ENCODE measurements at places on chromosomes 7 and 10.

DNA sequence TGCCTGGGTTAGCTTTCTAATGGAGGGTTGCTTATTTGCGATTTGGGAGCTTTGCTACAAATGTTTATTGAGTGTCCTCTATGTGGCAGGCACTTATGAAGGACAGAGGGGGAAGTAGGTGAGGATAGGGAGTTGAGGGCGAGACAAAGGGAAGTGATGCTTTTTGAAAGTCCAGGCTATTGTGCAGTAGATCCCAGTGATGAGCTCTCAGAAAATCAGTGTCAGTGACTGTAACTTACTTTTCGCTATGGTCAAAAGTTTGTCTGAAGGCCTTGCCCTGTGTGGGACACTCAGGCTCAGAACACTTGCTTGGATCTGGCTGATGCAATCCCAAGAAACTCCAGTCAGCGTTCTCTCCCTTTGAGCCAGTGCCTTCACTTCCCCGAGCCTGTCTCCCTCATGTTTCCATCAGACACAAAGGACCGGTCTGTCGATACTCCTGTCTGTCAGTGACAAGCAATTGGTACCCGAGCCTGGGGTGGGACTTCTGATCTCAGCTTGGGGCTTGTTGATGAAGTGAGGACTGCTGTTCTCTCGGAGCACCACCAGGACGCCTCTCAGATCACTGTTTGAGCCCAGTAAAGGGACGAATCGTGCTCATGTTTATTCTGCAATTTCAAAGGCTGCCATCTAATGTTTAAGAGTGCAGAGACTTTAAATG is 63.1 kb upstream of the SORCS3 start:
- no peak for DNase-seq

DNA sequence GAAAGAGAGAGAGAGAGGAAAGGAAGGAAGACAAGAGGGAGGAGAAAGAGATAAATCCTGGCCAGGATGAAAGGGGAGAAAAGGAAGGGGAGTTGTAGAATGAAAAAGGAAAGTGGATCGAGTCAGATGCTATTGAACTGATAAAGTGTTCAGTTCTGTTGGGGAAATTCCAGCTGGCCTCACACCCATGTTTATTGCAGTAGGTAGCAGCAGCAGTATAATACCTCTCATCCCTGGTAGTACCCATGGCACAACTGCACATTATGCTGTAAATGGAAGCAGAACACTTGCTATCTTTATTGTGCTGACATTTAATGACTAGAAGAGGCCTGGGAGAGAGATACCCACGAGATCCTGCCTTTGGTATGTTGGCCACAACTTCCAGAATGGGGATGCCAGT is 178.1 kb downstream of the EVX1 start:
- no peak for DNase-seq

DNA sequence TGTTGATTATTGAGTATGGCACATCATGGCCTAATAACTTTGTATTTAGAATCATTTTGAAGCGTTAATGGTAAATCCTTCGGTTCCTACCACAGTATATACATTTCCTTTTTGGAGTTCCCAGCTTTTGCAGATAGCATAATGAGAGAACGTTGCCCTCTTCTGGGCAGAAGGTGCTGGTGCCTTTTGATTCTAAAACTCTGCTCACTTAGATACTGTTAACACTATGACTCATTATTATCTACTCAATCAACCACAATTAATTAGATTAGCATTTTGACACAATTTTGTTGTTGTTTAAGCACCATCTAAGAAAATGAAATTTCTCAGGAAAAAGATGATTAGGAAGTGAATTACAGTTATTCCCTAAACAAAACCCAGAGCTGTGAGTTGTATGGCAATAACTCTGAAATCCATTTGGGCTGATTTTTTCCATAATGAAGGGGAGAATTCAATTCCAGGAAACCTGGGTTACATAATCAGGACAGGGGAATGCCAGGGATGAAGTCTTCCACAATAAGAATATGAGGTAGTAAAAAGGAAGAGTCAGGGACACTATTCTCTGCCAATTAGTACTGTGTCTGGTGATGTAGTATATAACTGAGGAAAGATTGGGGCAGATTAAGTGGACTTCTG is 11.5 kb upstream of the DLD start:
- DNase-seq, result no peak

DNA sequence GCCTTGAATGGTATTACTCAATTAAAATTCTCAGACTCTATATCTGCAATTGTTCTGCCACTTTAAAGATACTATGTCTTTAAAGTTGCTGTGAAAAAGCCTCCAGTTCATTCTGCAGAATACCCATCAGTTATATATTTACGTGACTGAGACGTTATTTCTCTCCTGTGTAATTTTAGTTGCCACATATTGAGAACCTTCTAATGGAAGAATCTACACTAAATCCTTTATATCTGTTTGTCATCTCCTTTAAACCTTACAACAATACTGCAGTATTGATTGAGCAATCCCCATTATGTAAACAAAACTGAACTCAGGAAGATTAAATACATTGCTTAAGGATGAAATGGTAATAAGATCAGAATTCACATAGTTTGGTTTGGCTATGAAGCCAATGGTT is 30.0 kb downstream of the GPR141 start:
- no peak for DNase-seq

DNA sequence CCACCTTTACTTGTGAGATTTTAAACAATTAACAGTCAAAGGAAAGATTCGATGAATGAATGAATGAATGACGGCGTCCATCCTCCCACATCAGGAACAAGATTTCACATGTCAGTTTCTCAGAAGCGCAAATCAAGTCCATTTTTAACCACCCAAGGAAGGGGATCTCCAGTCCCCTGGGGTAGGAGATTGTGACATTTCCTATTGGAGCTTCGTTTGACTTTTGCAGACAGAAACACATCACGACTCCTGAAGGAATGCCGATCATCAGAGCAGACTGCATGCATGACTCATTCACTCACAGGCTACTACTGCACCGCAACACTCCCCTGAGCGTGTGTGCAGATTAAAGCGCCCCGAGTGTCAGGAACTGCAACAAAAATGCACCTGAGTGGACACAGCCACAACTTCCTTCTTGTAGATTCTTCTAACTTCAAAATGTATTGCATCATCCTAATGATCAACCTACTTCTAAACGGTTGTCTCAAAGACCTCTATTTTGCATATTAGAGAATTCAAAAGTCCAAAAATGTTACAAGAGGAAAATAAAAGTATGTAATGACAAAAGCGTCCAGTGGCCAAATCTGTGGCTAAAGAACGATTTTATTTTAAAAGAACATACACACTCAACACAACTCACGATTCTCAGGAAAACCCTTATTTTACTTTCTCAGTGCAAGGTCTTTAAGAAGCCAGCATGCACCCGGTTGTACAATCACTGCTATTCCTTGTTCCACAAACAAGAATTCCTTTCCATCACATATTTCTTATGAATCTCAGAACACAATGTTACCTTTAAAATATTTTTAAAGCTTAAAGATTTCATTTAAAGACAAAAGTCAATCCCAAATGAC is 172.6 kb downstream of the FAM107B start:
- no peak for DNase-seq

DNA sequence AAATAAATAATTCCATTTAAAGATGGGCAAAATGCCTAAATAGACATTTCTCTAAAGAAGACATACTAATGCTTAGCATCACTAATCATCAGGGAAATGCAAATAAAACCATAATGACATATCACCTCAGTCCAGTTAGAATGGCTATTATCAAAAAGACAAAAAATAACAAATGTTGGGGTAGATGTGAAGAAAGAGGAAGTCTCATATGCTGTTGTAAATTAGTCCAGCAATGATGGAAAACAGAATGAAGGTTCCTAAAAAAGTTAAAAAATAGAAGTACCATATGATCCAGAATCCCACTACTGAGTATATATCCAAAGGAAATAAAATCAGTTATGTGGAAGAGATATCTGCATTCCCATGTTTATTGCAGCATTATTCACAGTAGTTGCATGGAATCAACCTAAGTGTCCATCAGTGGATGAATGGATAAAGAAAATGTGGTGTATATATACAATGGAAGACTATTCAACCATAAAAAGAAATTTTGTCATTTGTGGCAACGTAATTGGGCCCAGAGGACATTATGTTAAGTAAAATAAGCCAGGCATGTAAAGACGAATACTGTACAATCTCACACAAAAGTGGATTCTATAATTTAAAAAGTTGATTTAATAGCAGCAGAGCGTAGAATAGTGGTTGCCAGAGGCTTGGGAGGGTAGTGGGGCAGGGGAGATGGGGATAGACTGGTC is 52.0 kb downstream of the TCAF1 start:
- no peak for DNase-seq

GRCh38 chr10:71270301-71271220 is 48.5 kb upstream of the SLC29A3 start:
- peak; percentile 65 for DNase-seq

DNA sequence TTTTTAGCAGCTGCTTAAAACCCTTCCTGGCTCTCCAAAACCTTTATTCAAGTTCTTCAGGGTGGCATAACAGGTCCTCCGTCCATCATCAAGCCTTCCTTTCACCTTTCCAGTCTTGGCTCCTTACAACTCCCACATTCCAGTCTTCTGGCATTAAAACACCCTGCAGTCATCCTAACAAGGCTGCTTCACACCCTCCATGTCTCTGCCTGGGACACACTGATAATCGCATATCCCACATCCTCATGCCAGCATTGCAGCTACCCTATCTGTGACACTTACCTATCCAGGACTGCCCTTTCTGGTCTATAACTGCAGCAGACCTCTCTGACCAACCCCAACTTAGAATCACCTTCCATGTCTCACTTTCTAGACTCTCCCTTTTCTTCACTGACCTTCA is 2.6 kb upstream of the TLL2 start:
- DNase-seq, result no peak

DNA sequence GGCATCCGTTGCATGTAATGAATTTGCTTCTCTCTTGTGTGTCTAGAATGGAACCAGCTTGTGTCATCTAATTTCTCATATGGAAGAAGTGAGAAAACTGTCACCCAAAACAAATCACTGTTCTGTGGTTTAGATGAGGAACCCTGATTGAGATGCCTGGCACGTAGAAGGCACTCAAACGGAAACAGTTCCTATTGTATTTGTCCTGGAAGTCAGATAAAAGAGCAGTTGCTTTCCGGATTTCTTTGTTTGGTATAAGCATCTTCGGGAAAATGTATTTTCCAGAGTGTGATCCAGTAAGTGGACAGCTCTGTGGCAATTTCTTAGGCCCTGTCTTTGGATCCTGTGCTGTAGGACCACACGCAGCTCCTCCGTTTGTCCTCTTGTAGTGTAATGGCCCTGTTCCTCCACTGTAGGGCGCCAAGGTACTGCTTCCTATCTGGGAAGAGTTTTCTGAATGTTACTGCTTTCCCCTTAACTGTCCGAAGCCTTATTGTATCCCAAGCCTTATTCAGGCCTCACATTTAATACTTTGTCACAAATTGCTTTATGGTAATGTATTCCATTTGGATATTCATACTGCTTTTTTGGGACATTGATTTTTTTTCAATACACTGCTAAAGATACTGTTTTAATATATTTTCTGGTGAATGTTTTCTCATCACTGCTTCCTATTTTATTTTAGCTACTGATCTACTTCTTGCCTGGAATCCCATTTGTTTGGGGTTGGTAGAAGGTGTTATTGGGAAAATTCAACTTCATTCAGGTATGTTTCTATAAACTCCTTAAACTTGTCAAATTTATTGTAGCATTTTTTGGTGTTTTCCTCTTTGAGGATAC is 24.8 kb downstream of the INPP5F start:
- DNase-seq, result peak; percentile 73

DNA sequence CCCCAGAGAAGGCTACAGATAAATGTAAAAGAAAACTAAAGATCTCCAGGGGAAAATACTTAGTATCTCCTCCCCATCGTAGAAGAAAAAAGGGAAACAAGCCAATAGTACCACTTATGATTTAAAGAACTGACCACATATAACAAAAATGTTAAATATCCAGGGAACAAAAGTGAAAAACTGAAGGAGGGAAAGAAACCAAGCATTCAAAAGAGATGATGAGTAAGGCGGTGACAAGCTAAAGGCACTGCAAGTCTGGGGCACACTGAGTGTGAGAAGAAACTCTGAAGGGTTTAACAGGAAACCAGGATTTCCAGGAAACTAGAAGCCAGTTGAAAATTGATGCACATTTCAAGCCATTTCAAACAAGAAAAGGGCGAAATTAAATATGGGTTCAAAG is 226.3 kb downstream of the AHR start:
- DNase-seq, result no peak

DNA sequence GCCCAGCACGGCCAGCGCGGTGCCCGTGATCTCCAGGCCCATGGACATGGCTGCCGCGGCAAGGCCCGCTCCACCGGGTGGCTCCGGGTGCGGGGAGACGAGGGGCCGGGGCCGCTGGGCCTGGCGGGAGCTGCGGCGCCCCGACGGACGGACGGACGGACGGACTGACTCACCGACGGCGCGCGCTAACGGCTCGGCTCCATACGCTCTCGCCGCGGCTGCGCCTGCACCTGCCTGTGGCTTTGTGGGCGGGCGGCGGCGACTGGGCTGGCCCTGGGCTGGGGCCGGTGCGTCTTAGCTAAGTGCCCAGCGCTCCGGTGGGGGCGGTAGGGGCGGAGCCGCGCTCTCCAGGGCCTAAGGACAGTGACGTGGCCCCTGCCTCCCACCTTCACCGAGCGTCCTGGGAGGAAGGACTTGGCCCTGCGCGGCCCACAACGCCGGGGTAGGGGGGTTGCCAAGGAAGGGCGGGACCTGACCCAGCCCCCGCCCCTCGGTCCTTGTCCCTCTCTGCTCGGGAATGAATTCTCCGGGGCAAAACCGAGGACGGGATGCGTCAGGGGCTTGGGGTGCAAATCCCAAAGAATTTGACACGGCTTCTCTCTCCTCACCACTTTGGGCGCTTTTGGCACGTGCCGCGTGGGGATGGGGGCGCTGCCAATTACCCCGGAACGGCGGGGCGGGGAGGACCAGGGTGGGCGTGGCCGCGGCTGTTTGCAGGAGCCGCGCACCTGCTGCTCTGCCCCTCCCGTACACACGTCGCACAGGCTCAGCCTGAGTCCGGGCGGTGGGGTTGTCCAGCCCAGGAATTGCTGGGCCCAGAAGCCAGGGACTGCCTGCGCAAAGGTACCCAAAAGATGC is at the start of gene CLDN3:
CLDN3 (minus strand) TSS at position 269 of the 858 bp plus-strand sequence; CDS start at position 48, 221 bp downstream.
- no peak for DNase-seq

- no peak for DNase-seq
Observed at GRCh38 chr10:101145145-101145544, 14.0 kb downstream of the TLX1 start.

DNA sequence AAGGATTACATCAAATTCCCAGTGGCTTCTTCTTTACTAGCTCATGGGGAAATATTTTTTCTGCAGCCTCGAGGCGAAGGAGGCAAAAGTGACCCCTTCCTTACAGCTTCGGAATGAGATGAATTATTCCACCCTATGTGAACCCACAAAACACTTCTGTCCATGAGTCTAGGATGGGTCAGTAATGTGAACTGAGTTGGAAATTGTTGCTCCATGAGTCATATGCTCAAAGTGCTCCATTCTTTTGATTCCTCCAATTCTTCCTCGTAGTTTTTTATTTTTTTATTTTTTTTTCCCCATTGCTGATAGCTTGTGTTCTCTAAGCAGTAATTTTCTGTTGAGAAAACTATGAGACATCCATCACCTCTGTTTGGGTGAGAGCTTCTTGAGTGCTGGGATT is 31.7 kb upstream of the FAM204A start:
- no peak for DNase-seq
